Activated CD4-positive, alpha-beta T cell treated with anti-CD3 and anti-CD28 coated beads, Interleukin-2, amount 10 ng/mL, durations not matched to agents 24 days and 14 days (primary cell): ENCODE measurements at places on chromosomes 2 and 18. TPM values are rescaled to one million over a fixed set of nuclear protein-coding genes. Genes with fewer than 3 reads are reported as not detected.

GRHL1 gene
- total RNA-seq, result 1.2 and 2.1 TPM in 2 replicates

DNA sequence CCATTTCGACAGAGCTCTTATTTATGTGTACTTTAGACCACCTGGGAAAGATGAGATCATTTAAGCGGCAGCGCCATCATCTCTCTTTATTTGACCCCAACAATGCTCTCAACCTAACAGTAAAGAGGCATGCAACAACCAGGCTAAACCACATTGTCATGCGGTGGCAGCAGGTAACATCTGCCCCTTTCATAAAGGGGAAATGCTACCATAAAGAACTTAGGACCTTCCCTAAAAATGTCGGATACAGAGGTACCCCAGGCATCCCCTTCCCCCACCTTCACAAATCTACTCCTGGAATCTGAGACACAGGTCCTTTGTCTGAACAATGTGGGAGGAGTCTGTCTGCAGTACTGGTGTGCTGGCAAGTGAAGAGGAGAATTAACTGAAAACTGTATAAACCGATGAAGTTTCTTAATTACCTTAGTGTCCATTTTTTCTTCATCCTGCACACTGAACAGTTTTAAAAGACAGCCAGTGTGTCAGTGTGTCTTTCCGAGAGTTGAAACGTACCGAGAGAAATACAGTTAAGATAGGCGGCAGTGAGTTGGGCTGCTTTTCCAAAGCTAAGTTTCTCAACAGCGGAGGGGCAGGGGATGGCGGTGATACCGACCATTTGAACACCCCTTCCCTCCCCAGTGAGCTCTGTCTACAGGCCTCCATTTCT lies 1.9 kb downstream of the MEX3C start:
- DNase-seq, result peak; percentile 78
- H3K4me3 ChIP-seq, result peak overlapping the region; percentile 80
- H3K36me3 ChIP-seq, result peaks cover 32% of the 10 kb centered on the region
- peak overlapping the region; percentile 97 for H3K27ac ChIP-seq
- peaks cover 40% of the 10 kb centered on the region for H3K4me1 ChIP-seq

SLC23A3 gene
- 1.8 and 2.3 TPM in 2 replicates for total RNA-seq

DNA sequence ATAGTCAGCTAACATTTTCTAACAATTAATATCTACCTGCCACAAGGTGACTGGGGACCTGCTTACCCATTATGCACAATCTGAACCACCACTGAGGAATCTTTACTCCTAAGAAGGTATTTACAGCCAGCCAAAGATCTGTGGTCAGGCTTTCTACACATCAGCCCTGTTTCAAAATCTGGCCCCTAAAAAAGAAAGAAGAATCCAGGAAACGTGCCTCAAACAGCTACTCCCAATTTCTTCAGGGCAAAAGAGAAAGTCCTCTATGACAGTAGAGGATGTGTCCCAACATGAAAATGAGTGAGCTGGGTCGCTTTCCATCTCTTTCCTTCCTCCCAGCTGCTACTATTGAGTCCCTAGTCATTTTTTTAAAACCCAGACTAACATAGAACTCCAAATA lies 79.5 kb downstream of the EPB41L3 start:
- H3K4me3 ChIP-seq, result no peak overlapping the region
- no peaks in the 10 kb centered on the region for H3K36me3 ChIP-seq
- H3K27ac ChIP-seq, result no peak overlapping the region
- no peak for DNase-seq
